Trophoblast cell (in vitro differentiated cells and primary cell): ENCODE measurements at places on chromosomes 2 and 18.

GRCh38 chr2:25674077-25674362 lies 643 bp upstream of the DTNB start:
- DNase-seq, result no peak

- no peak for DNase-seq
These were observed 23.5 kb upstream of the DNMT3A start for GRCh38 chr2:25365241-25365640.

GRCh38 chr18:51275712-51276476 lies 78.4 kb upstream of the MEX3C start:
- DNase-seq, result no peak

GRCh38 chr2:223197046-223197445 lies 145.1 kb downstream of the KCNE4 start:
- DNase-seq, result peak; percentile 50

DNA sequence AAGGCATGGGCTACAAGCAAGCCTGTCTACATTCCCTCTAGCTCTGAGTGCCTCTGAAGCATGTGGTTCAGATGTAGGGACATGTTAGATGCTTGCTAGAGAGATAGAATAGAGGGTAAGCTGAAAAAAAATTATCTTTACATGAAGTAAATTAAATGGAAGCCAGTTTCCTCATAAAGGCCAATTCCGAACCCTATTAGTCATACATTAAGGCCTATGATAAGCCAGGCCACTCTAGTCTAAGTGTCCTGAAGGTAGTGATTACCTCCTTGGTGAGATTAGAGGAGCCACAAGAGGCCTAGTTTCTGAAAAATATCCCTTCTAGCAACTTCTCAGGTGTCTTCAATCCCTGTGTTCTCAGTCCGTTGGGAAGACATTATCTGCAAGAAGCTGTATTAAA lies 72.4 kb upstream of the NPAS2 start:
- peak; percentile 33 for DNase-seq

GRCh38 chr18:39751921-39752320 lies 2186.3 kb upstream of the CELF4 start:
- peak; percentile 70 for DNase-seq

DNA sequence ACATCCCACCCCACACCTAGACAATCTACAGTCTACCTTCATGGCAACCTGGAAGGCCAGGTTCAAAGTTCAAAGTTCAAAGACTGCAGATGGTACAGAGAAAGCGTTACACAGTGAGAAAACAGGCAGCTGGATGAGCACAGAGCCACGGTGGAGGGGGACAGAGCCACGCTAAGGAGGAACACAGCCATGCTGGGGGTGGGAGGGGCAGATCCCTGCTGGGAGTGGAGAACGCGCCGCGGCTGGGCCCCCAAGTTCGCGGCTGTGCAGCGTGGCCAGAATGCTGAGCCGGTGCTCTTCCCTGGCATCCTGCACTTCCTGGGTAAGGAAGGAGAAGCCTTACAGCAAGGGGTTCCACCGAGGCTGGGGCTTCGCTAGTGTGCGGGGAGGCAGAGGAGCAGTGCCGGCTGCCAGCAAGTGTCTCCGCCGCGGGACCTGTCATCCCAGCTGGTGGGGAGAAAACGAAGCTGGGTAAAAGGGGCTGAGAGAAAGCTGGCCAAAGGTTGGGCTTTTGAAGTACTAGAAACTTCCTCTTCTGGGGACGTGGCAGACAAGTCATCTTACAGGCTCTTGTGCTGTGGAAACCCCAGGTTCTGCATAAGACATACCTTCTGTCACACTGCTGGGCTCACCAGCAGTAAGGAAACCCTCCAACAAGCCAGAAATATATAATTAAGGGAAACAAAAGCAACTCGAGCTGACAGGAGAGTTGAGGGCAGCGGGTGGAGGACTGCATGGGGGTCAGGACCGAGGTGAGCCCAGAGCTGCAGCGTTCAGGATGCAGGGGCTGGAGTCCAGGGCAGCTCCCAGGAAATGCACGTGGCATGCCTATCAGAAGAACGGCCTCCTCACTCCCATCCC lies 115.5 kb downstream of the HDAC4 start:
- DNase-seq, result no peak

GRCh38 chr18:48986851-48987761 lies 36.3 kb upstream of the SMAD7 start:
- no peak for DNase-seq

DNA sequence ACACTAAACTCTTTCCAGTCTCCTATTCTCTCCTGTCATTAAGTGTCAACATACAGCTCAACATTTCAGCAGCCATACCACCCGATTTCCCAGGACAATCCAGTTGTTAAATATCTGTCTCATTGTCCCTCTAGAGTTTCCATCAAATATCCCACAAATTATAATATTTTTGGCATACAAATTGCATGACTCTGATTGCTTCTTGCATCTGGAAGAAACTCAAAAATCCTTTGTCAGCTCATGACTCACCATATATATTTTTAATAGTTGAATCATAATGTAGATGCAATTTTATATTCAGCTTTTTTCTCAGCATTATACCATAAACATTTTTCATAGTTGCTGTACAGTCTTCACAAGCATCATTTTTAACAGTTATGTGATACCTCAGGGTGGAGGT lies 7.2 kb downstream of the SLC30A3 start:
- no peak for DNase-seq

- no peak for DNase-seq
These were observed 58.5 kb upstream of the RAB27B start for GRCh38 chr18:54769526-54770464.

GRCh38 chr2:33347856-33348255 lies 128.6 kb upstream of the RASGRP3 start:
- no peak for DNase-seq

- no peak for DNase-seq
These were observed 55.7 kb upstream of the CTAGE1 start for GRCh38 chr18:22473366-22473765.

DNA sequence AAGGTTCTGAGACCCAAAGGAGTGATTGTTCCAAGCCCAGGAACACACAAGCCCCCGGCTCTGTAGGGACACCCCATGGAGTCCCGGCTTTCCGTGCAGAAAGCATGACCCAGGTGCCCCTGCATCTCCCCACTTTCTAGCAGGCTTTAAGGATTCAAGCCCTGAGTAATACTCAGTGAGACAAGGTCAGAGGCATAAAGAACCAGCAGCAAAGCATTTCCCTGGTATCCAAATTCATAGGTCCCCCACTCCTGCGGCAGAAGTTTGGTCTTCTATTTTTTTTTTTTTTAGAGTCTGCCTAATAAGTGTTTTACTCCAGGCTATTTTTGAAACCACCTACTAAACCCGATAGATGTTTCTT lies 16.3 kb downstream of the TSHZ1 start:
- DNase-seq, result no peak

DNA sequence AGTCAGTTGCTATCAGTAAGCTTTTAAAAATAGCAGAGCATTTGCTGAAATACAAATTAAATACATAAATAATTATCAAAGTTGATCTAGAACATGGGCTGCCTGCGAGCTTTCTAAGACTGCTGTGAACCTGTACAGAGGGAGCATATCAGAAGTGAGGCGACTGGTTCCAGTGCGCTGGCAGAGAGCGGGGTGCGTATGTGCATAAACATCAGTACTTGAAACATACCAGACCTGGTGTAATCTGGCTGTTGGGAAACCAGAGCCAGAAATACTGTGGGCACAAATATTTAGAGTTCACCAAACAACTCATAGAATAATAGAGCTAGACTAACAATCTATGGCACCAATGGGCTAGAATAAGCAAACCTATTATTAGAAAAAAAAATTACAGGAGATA lies 27.3 kb downstream of the PDIA6 start:
- DNase-seq, result peak; percentile 19
